Fibroblast of skin of scalp (primary cell): ENCODE measurements at places on chromosomes 6 and 20.

GRCh38 chr6:86916393-86916792 lies 20.9 kb upstream of the HTR1E start:
- DNase-seq: no peak

DNA sequence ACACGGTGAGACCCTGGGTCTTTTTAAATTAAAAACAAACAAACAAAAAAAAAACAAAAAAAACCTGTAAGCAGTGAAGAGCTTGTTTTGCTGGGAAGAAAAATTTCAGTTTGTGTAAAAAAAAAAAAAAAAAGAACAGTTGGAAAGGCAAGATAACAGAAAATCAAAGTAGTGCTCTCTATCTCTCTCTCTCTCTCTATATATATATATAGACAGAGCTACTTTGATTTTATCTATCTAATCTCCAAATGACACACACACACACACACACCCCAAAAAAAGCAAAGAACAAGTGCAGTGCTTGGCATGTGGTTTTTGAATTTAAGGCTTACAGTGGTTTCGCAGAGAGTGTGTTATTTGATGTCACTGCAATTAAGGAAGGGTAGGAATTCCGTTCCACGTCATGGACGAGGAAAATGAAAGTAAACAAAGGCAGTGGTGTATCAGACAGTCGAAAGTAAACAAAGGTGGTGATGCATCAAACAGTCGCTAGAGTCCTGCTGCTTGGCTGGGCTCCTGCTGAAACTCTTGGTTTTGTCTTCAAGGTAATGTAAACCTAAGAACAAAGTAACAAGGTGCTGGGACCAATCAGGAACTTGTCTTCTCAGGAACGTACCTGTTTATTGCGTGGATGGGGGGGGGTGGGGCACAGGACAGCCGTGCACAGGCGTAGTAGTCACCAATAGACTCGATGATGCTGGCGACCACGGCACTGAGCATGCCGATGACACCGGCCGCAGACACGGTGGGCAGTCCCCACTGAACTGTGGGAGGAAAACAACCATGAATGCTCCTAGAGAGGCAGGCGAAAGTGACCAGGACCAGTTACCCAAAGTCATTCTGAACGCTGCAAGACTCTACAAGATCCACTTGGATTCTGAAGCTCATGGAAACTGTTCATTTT lies 131.8 kb downstream of the SLC23A2 start:
- DNase-seq: no peak

DNA sequence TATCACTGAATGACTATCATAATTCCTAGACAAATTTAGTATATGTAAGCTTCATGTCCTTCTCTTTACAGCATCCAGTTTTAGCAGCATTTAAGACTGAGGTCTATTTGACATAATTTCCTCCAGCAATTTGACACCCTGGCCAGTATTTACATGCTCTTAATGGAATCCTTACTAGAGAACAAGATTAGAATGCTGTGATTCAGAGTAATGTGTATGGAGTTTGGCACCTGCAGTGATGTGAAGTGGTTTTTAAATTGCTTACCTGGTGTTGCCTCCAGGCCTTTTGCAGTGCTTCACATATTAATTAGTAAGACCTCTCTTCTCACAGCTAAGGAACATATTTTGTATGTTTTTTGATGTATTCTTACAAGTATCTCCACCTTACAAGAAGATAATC lies 9.8 kb downstream of the NKX2-4 start:
- DNase-seq: no peak

- no peak for DNase-seq
These were observed 43.1 kb upstream of the SCML4 start for GRCh38 chr6:107867302-107867615.

- peak; percentile 90 for DNase-seq
These were observed 153.6 kb downstream of the CD83 start for GRCh38 chr6:14270925-14271788.

GRCh38 chr6:85449388-85449817 lies 480 bp upstream of the NT5E start:
- DNase-seq: peak; percentile 88

GRCh38 chr6:127348028-127348661 lies 4.7 kb upstream of the ECHDC1 start:
- DNase-seq: no peak

DNA sequence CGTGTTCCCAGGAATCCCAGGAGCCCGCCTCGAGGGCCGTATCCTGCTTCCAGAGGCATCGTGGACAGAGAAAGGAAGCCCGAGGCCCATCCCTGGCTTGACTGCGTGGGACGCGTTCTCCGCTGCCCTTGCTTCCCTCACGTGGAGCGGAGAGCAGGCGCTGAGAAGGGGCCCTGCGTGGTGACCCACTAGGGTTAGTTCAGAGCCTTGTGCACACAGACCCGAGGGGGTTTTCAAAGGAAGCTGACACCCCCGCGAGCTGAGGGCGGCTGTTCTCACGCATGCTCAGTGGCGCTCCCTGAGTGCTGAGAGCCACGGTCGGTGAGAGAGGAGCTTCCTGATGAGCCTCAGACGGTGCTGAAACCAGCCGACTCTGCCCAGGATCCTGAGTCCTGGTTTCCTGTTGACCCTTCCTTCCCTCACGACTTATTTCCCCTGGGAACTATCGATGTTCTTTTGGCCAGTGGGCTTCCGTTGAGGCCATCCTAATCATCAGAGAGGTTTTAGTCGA lies 28.9 kb upstream of the CCR6 start:
- no peak for DNase-seq

GRCh38 chr20:53879048-53879684 lies 191.2 kb downstream of the BCAS1 start:
- DNase-seq: no peak

DNA sequence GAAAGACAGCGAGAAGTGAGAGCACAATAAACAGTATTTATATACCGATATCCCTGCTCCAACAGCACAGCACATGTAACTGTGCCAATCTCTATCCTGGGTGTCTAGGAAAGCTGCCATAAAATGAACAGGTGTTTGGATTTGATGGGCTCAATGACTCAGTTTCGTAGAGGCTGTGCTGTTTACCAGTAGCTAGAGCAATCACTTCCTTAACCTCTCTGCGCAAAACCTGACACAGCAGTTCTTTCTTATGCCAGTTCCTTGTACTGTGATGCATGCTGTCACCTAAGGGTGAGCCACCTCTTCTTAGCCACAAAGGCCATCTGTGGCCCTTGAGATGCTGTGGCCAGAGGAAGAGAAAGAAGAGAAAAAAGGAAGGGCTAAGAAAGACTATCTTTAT lies 59.3 kb downstream of the SHPRH start:
- no peak for DNase-seq

DNA sequence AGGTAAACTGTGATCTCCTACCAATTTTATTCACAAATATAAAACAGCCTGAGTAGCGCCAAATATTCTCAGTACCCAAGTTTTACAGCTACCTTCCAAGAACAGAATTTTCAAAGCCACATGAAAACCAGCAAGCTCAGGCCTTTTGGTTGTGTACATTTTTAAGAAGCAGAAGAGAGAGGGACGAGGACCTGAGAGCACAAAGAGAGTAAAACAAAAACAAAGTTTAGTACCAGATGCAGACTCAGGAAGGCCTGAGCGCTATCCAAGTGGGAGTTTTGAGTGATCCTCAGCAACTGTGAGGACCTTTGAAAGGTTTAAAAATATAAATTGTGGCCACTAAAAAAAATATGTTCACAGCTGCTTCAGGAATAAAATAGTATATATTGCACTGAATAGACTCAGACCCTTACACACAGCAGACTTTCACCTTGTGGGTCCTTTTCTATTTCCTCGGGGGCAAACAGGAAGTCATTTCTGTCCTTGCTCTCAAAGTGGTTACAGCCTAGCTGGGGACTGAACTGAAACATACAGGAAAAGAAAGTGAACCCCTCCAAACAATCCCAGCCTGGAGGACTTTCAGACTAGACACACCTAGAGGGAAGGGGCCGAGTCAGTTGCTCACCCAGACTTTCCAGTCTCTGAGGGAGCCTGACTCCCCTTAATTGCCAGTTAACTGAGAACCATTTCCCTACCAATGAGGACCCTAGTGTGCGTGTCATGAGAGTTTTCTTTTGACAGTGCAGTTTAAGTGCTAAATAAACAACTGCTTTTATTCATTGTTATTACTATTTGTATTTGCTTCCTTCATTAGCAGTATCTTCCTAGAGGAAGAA lies 48.5 kb upstream of the NT5E start:
- no peak for DNase-seq
